ENCODE measurements at places on chromosomes 2 and 18.

- no peak for DNase-seq
These were observed 11.2 kb downstream of the FAP start for GRCh38 chr2:162232027-162232426.

DNA sequence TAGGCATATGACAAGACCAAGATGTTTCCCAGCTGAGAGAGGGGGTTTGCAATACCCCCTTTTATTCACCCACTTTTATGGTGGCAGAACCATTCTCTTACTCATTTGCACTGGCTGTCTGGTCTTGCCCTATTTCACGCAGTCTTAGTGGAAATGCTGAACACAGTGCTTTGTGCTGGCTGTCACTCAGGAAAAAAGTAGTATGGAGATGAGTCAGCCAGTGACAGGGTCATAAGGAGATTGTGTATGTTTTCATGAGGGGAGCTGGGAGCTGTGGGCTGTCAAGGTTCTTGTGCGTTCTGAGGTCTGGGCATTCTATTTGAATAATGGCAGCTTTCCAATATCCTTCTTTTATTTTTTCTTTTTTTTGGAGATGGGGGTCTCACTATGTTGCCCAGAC lies 10.9 kb upstream of the CNRIP1 start:
- no peak for DNase-seq

GRCh38 chr18:53551868-53552426 lies 672.5 kb downstream of the MBD2 start:
- no peak for DNase-seq

GRCh38 chr2:72965770-72966450 lies 48.6 kb downstream of the EMX1 start:
- no peak for DNase-seq

DNA sequence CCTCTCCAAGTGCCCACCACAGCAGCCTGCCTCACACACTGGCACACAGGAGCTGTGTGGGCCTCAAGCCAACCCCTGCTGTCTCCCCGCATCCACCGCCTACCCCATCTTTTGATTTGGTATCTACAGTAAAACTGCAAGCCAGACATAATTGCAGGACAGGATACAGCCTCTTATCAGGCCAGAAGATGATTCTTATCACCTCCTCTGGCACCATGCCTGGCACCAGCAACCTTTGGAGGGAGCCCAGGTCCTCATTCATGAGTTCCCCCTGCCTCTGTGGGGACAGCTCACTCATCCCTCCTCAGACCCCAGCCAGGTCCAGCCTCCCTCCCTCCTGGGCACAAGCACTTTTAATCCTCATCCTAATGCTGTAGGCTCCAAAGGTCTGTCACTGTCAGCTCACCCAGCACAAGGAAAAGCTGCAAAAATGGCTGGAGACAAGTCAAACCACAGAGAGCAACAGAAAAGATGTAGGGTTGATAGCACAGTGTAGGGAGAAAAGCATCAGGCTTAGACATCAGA lies 9.7 kb downstream of the RAB11FIP5 start:
- no peak for DNase-seq

- DNase-seq = peak; percentile 40
These were observed 26.2 kb downstream of the HRH4 start for GRCh38 chr18:24486684-24487083.

DNA sequence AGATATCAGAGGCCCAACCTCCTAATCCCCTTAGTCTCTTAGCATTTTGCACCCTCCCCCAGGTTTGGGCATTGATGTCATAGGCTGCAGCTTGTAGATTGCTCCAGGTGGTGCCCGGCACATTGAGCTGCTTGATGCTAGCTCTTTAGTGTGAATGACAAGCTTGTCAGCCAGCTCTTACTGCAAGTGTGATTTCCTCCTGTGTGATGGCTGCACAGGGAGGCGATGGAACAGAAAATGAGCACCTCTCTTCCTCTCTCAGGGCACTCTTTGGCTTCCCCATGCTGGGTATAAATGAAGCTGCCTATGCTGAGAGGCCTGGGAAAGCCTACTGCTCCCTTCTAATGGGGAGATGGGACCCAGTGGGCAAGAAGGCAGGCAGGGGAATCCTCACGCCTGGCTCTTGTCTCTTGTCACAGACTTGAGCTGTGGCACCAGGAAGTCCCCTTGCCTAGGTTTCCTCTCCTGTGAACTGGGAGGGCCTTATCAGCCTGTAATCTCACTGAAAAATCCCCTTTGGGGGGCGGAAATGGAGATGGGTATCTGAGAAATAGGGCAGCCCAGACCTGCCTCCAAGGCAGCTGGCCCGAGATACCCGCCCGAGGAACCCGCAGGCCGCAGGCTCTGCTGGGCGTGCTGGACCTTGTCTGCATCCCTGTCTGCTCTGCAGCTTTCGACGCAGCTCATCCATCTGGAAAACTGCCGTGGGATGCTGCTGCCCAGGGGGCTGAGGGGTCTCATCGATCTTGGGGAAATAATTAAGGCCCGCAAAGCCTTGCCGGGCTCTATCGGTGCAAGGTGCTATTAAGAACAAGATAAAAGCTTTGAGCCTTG lies 163.5 kb upstream of the CXCR4 start:
- no peak for DNase-seq

GRCh38 chr2:135226961-135227360 lies 174.9 kb downstream of the RAB3GAP1 start:
- no peak for DNase-seq

- no peak for DNase-seq
These were observed 416.5 kb upstream of the KCNH7 start for GRCh38 chr2:163255086-163255485.

DNA sequence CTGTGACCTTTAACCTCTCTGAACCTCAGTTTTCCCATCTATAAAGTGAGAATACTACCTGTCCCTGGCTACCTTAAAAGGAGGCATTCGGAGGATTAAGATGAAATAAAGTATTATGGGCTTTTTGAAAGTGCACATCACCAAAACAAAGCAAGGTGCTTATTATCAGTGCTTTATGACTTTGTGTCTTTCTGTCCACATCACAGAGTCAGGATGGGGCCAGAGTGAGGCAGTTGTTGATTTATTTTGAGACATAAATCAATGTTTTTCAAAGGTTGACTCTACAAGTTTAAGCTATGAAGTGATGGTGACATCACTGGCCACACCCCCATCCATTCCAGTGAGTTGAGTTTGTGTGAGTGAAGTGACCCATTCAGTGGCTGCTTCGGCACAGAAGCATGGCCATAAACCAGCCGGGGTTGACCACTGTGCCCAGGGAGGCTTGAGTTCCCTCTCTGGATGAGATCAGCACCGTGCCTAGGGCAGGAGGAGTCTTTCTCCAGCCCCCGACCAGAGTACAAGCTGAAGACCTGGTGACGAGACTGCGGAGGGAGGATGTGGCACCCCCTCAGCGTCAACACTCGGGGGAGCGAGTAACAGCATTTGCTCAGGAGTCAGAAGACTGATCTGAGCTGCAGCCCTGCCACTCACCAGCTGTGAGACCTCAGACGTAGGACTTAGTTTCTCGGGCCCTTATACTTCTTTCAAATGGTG lies 89.0 kb upstream of the PPP1CB start:
- no peak for DNase-seq

GRCh38 chr2:158779621-158780020 lies 15.5 kb upstream of the DAPL1 start:
- DNase-seq = no peak

GRCh38 chr2:112160283-112161250 lies 22.4 kb downstream of the FBLN7 start:
- no peak for DNase-seq

GRCh38 chr2:1750933-1751766 lies 6.8 kb upstream of the PXDN start:
- peak; percentile 80 for DNase-seq

DNA sequence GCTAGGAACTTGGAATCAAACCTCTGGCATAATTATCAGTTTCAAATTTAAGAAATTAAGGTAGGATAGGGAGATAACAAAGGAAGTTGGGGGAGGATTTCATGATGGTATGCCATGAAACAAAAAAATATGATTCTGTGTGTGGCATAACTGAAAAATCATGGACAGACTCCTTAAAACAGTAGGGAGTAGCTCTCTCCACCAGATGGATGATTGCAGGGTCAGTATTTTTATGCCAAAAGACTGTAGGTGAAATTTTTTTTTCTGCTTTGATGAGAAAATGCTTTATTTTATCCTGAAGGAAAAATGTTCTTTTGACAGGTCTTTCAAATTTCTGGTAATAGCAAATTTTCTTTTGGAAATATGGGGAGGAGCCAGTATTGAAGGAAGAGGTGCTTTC lies 94.3 kb downstream of the TRABD2A start:
- no peak for DNase-seq

GRCh38 chr2:159637240-159637639 lies 20.9 kb upstream of the BAZ2B start:
- DNase-seq = no peak

- no peak for DNase-seq
These were observed 56.0 kb downstream of the HAUS1 start for GRCh38 chr18:46160050-46160798.

- no peak for DNase-seq
These were observed 293.7 kb downstream of the NYAP2 start for GRCh38 chr2:225693259-225693658.

GRCh38 chr18:79629249-79629558 lies 50.4 kb upstream of the CTDP1 start:
- no peak for DNase-seq

DNA sequence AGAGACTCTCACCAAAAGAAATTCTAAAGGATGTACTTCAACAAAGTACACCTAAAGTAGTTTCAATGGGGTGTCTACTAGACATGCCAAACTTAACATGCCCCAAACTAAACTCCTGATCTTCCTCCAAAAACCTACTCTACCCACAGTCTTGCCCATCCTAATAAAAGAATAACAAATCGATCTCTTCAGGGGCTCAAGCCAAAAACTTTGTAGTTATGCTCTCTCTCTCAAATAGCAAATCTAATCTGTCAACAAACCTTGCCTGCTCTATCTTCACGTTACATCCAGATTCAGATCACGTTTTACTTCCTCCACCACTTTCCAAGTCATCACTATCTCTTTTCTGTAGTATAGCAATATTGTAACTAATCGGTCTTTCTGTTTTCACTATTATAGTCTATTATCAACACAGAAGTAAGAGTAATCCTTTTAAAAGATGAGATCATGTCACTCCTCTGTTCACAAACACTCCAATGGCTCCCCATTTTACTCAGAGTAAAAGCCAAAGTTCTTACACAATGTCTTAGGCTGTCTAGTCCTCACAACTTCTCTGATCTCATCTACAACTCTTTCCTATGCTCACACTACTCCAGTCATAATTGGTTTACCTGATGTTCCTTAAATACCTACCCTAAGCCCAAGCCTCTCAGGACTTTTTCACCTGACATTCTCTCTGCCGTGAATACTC lies 79.9 kb downstream of the THADA start:
- DNase-seq = no peak

DNA sequence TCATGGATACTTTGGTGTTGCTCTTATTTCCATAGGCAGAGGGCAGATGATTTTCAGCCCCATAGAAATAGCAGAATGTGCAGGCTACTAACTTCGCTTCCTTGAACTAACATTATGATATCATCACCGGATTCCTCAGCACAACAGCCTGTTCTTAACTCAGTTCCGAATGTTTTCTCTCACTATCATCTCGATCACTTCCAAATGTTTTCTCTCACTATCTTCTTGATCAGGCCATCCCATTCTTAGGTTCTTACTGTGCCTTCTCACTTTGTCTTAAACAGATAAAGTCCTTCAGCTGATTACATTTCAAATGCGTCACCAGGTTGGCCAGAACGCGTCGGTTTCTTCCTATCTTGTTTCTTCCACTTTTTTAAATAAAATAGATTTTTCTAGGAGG lies 11.4 kb upstream of the MBD2 start:
- no peak for DNase-seq

DNA sequence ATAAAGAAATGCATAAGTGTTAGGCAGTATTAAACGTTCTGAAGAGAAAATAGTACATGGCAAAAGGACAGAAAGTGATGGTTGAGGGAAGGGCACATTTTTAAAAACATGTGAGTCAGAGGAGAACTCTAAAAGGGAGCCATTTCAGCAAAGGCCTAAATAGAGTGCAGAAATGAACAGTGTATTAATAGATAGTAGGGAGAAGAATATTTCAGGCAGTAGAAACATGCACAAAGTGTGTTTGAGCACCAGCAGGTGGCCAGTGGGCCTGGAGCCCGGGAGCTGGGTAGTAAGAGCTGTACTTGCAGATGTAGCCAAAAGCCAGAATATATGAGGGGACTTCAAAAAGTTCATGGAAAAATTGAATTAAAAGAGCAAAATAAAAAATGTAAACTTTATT lies 288.1 kb upstream of the FIGN start:
- DNase-seq = no peak

- DNase-seq = peak; percentile 44
These were observed 56.1 kb downstream of the NEDD4L start for GRCh38 chr18:58100154-58100553.

GRCh38 chr2:192948316-192948715 lies 753.6 kb upstream of the TMEFF2 start:
- no peak for DNase-seq

DNA sequence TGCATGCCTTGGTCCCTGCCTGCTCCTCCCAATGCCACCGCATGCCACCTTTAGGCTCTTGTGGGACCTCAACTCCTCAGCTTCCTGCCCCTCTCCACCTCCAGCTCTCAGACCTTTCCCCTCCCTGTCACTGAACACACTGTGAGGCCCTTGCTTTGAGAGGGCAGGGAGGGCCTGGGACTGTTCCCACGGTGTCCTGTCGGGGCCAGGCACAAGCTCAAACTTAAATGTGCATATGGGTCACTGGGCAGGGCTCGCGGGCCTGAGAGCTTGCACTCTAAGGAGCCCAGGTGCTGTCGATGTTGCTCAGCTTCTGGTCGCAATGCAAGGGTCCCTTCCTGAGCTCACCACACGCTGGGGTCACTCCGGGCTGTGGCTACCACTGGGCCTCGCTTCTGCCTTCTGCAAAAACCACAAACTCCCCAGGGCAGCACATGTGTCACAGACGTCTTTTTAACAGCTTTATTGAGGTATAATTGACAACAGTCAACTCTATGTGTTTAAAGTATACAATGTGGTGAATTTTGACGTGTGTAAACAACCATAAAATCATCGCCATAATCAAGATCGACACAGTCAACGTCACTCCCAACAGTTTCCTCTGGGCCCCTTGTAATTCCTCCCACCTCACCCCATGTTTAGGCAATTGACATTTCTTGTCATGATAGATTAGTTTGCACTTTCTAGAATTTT lies 11.9 kb upstream of the B3GNT7 start:
- no peak for DNase-seq

DNA sequence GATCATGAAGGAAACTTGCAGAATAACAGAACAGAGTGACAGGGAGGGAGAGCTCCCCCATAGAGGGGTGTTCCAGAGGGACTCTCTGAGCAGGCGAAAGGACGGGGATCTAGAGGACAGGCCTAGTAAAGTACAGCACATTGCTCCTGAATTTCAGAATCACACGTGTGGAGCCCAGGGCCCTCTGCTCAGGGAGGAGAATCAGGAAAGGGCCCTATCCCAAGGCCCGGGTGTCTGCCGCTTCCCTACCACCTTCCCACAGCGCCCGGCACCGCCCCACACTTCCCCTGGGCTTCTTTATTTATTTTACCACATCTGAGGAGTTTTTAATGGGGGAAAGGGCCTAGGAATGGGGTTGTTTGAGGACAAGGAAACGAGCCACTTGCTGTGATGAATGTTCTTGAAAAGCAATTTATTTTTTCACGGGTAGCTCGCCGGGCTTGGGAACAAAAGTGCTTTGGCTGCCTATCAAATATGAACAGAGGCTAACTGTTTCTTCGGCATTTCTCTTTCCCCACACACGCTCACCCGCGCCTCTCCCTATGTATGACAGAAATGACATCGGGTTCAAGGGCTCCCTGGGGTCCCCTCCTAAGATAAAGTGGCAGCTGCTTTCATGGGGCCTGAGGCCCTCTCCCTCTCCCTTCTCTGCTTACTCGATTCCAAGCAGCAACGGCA lies 79.3 kb upstream of the GLI2 start:
- DNase-seq = peak; percentile 49

- no peak for DNase-seq
These were observed 25.6 kb downstream of the METTL21A start for GRCh38 chr2:207599636-207600035.

All from NCI-H1417 (cell line).